AML-193 (cell line): ENCODE measurements at places on chromosomes 5 and 9.

DNA sequence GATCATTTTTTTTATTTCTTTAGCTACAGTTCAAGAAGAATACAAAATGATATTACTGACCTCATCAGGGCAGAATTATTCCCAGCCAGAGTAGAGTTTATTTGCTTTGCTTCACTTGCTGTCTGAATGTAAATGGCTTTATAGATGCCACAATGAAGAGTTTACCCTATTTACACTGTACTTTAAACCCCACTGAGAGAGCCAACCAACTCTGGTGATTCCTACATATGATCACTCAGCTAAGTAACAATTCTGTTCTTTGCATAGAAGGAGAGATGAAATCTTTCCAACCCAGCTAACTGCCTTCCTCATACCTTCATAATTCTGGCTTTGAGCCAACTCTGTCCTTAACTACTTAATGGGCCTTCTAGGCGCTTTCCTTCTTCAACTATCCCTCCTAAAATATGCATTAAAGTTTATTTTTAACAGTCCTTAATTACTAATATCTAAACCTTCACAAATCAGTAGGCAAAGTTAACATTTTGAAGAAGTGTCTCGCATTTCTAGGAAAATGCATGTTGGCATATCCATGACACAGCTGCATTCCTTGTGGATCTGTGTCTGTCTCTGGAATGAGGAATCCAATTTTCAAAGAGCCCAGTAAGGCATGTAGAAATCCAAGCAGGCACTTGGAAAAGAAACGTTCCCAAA lies 284.8 kb upstream of the GRAMD2B start:
- no peak for DNase-seq

DNA sequence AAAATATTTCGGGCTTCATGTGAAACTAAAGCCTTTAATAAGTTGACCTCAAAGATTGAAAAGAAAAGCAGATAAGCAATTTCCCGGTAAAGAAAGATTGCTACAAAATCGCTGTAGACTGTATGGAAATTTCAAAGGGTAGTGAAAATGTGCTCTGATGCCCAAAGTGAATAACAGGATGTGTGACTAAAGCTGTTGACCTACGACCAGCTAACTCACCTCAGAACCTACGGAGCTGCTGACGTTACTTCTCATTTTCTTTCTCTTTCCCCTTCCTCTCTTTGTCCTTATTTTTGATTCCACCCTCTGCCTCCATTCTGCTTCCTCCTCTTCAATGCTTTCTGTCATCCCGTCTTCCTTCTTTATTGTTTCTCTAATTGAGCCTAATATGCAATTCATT lies 103.2 kb downstream of the PDE4D start:
- DNase-seq: no peak

DNA sequence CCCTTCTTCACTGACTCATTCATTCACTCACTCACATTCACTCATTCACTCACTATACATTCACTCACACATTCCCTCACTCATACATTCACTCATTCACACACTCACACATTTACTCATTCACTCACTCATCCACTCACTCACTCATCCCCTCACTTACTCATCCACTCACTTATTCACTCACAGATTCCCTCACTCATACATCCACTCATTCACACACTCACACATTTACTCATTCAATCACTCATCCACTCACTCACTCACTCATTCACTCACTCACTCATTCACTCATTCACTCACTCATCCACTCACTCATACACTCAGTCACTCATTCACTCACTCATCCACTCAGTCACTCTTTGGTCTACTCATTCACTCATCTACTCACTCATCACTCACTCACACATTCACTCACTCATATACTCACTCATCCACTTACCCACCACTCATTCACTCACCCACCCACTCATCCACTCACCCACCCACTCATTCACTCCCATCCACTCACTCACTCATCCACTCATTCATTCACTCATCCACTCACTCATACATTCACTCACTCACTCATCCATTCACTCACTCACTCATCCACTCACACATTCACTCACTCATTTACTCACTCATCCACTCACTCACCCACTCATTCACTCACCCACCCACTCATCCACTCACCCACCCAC lies 27.2 kb downstream of the WNK2 start:
- no peak for DNase-seq

- DNase-seq: no peak
These were observed 116.2 kb downstream of the PRELID2 start for GRCh38 chr5:145718956-145719355.

- peak; percentile 20 for DNase-seq
These were observed 48.3 kb upstream of the TRAF1 start for GRCh38 chr9:120974921-120975320.

GRCh38 chr9:6444128-6444527 lies 31.1 kb downstream of the UHRF2 start:
- peak; percentile 40 for DNase-seq

- peak; percentile 96 for DNase-seq
These were observed at the start of gene POC5 for GRCh38 chr5:75717082-75717922. POC5 (minus strand) TSS chr5:75717437; CDS start chr5:75712937, 4,500 bp downstream.

DNA sequence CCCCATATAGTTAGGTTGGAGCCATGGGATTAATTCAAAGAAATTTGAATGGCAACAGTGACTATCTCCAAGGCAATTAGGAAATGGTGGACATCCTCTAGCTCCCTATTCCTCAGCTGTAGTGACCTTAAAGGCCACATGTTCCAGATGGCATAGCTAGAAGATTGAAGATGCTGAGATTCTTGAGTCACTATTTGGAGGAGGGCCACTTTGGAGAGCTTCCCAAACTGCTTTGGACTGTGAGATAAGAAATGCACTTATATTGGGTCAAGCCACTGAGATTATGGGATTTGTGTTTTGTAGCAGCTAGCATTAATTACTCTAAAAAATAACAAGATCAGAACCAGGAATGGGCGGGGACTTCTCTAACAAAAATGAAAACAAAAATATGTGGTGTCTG lies 636.2 kb upstream of the CCNG1 start:
- no peak for DNase-seq

- DNase-seq: no peak
These were observed 51.8 kb downstream of the SH3TC2 start for GRCh38 chr5:149011084-149011483.

DNA sequence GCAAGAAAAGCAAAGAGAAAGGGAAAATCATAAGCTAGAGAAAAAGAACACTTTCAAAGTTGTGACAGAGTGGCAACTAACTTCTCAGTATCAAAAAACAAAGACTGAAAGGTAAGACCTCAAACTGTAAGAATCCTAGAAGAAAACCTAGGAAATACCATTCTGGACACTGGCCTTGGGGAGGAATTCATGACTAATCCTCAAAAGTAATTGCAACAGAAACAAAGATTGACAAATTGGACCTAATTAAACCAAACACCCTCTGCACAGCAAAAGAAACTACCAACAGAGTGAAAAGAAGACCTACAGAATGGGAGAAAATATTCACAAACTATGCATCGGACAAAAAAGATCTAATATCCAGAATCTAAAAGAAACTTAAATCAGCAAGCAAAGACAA lies 79.1 kb downstream of the FEM1C start:
- DNase-seq: no peak

GRCh38 chr9:97243606-97244005 lies 63.9 kb upstream of the CCDC180 start:
- no peak for DNase-seq

DNA sequence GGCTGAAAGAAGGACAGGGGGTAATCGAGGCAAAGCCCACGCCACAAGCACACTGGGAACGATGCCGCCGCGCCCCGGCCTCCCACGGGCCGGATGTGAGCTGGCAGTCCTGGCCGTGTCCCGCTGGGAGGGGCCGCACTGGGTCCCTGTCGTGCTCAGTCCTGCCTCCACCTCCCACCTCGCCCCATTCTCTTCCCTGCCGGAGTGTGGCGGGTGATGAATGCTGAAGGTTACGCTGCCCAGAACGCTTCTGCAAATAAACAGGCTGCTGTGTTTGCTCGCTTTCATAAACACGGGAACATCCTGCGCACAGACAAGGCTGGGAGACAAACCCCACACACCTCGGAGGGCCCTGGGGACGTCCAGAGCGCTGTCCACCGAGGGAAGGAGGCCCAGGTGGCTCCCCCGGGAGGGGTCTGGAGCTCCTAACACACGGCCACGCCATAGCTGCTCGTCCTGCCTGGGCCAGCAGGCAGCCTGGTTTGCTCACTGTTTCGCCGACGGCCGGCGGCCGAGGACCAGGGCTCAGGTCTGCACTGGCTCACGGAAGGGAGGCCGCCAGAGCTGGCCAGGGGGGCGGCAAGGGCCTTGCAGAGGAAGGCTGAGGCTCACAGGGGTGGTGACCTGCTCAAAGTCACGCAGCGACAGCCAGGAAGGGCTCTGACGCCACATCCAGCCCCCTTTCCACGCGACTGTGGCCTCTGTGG lies 2.3 kb downstream of the DNLZ start:
- no peak for DNase-seq

DNA sequence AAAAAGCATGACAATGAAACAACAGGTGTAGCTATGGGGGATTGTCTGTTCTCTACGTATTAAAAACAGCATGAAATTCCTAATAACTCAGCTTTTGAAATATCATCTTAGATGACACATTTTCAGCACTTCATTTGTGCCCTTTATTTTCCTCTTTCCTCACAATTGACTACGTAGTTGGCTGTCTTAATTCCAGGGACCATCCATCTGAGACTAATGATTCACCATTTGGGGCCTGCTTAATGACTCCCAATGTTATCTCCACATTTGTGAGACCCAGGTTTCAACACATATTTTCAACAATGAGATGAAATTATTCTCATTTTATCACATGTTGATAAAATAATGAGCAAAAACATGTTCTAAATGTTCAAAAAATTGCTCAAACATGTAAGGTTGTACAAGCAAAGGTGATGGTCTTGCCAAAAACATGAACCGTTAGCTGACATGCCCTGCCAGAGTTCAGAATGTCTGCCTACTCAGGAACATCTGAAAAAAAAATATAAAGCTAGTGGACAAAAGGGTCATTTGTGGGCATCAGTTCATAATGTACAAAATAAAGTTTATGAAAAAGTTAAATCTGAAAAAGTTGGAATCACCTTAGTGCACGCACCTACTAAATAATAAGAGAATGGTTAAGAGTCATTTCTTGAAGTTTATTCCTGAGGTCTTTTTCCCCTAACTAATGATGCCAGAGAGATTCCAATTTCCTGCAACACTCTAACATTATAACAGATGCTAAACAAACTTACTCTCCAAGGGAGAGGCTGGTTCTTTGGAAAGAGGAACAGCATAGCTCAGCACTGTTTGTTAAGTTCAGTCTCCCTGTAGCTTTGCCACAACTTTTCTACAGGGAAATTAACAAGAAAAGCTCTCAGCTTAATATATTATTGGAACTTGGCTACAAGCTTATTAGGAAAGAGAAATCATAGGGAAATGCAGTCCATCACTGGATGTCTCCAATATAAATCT lies 275.5 kb downstream of the SPOCK1 start:
- no peak for DNase-seq

DNA sequence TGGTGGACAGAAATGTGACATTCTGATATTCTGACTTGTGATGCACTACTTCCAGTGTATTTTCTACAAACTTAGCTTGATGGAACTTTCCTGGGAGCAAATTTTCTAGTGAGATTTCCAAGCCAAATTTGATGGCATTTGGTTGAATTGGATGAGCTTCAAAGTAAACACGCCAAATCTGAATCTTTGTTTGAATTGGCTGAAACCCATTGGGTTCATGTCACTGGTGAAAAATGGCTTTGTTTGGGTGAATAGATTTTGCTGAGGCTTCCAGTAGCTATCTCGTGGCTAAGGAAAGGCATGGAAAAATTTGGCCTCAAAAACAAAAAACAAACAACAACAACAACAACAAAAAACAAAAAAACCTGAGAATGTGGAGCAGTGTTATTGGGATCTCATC lies 271.1 kb upstream of the RPS23 start:
- DNase-seq: no peak

DNA sequence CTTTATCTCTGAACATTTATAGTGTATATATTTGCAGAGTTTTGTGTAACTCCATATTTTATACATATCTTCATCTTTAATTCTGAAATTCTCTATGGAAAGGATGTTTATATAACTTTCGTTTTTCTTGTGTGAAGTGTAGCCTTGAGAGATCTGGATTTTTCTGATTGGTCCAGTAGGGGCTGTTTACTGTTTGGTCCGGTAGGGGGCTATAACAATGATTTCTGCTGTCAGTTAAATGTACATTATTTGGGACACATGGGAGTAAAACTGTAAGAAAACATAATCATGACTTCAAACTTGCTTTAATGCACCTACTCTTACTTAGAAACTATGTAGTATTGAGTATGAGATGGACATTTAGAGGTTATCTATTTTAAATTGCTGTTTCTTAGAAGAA lies 527.1 kb upstream of the ARRDC3 start:
- no peak for DNase-seq

- no peak for DNase-seq
These were observed 32.7 kb downstream of the PRUNE2 start for GRCh38 chr9:76873056-76873792.

DNA sequence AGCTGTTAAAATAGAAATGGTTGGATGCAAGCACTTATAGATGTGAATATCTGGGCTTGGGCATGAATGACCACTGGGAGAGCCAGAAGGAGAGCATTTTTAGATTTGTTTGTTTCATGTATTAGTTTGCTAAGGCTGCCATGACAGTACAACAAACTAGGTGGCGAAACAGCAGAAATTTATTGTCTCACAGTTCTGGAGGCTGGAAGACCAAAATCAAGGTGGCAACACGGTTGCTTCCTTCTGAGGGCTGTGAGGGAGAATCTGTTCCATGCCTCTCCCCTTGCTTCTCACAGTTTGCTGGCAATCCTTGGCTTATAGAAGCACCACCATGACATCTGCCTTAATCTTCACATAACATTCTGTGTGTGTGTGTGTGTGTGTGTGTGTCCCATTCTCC lies 20.2 kb upstream of the CDC23 start:
- no peak for DNase-seq

DNA sequence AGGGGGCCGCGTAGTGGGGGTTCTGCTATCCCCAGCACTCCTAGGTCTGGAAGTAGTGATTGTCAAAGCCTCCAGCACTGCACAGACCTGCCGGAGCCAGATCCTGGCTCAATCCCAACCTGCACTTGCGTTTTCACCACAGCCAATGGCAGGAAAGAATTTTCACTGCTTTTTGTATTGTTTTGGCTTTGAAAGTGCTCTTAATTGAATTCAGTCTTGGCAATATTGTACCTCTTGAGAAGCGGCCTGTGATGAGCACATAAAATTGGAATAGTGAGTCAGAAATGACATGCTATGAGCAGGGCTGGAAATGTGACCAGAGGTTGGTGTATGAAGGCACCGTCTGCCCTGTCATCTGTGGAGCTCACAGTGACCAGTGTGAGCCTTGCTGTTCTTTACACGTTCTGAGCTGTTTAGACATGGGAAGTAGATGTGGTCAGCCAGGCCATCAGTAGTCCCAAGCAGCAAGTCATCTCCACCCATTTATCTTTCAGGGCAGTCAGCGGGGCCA lies 41.5 kb downstream of the SECISBP2 start:
- DNase-seq: no peak

DNA sequence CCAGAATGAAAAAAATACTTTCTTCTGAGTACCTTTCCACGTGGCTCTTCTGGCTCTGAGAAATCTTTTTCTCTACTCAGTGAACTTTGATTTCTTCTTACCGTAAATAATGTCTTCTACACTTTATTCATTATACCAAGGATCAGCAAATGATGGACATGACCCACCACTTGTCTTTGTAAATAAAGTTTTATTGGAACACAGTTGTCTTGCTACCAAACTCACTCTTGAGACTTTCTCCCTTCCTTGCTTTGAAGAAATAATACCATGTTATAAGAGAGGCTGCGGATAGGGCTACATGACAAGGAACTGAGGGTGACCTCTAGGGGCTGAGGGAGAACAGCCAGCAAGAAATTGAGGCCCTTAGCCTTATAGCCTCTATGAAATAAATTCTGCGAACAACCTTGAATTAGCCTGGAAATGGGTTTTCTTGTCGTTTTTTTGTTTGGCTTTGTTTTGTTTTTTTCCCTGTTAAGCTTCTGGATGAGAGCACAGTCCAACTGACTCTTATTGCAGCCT lies 212.5 kb downstream of the COMMD10 start:
- DNase-seq: no peak
